ENCODE measurements at places on chromosomes 16 and 17.

- DNase-seq, result no peak
Observed at GRCh38 chr16:28145796-28146195, 66.0 kb downstream of the XPO6 start.

DNA sequence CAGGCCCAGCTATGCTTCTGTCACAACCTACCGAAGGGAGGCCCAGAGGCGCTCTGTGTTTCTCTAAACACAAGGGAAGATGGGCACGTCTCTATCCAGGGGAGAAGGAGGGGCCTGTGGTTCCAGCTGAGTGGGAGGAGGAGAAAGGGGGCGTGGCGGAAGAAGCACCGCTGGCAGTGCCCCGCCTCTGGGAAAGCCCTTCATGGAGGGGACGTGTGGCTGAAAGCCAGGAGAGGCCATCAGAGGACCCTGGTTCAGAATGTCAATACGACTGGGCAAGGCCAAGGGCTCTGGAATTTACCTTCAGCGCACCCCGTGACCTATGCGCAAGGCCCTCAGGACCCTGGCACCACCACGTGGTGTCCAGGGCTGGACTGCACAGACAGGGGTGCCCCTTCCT lies 12.3 kb upstream of the SLC38A8 start:
- no peak for DNase-seq

DNA sequence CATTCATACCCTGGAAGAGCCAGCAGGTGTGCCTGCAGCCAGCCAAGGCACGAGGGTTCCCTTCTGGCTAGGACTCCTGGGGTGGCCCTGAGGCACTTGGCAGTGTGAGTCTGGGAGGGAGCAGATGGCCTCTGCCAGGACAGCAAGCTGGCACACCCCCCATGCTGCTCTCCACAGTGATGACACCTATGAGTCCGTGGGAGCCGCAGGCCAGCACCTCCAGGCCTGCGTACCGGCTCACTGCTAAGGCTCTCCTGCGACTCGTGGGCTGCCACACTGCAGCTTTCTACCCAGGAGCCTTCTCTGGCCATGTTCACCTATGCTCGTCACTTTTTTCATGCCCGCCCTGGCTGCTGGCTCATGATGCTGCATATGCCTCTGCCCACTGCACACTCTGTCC lies 68.1 kb downstream of the NDEL1 start:
- no peak for DNase-seq

GRCh38 chr17:78313735-78314648 lies 45.9 kb downstream of the SOCS3 start:
- DNase-seq, result peak; percentile 37

GRCh38 chr17:1495265-1495989 lies 2.9 kb upstream of the MYO1C start:
- no peak for DNase-seq

DNA sequence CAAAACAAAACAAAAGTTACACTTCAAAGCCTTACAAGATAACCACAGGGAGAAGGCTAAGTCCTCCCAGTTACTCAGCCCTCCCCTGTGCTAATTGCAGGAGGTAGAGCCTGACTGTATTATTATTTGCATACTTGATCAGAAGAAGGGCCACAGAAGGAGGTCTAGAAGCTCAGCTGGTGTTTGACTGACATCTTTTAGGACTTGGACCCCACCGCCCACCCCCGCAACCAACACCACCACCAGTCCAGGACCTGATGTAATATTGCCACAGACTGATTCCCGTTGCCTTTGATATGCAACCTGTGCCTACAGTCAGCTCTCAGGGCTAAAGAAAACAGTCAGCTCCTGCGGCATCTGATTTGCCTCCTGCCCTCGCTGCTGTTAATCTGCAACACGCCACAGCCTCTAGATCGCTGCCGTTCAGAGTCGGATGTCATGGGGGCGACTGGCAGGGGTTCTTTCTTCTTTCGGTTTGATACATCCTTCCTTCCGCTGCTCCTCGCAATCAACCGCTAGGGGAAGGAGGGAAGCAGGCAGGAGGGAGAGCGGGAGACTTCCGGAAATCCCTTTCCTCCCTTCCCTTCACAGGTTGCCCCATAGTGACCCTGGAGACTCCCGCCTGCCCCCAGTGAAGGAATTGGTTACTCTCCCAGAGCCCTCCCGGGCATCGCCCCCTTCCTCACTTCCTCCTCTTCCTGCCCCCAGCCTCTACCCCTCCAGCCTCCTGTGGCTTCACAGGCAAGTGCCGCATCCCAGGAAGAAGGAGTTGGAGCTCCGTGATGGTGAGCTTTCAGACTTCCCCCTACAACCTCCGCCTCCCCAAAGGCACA lies 90.5 kb upstream of the SOX9 start:
- no peak for DNase-seq

GRCh38 chr16:4535627-4536108 lies 2.9 kb downstream of the CDIP1 start:
- DNase-seq, result no peak

- DNase-seq, result no peak
Observed at GRCh38 chr16:55184052-55184451, 140.0 kb upstream of the IRX6 start.

- DNase-seq, result no peak
Observed at GRCh38 chr17:75869282-75870141, 8.9 kb downstream of the TRIM47 start.

- no peak for DNase-seq
Observed at GRCh38 chr16:18950469-18951185, 24.4 kb upstream of the SMG1 start.

GRCh38 chr16:49523435-49524159 lies 150.0 kb downstream of the C16orf78 start:
- DNase-seq, result no peak

- no peak for DNase-seq
Observed at GRCh38 chr16:81816351-81816750, 37.3 kb downstream of the PLCG2 start.

DNA sequence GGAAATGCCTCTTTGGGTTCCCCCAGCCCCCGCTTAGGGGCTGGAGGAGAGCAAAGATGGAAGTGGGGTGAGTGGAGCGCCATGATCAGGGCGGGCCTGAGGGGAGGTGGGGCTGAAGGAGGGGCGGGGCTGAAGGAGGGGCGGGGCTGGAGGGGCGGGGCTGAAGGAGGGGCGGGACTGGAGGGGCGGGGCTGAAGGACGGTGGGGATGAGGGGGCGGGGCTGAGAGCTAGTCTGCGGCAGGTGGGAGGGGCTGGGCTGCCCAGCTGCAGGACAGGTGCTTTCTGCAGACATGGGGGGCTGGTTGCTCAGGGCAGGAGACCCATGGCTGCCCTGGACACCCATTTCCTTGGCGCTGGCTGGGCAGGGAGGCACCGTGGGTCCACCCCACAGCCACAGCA lies 39.1 kb upstream of the PABPN1L start:
- no peak for DNase-seq

- DNase-seq, result no peak
Observed at GRCh38 chr16:30030841-30031413, at the start of gene TLCD3B. TSS of gene TLCD3B (minus strand) at chr16:30031271. CDS start at chr16:30030527, 744 bp downstream.

GRCh38 chr16:11060364-11060763 lies 116.0 kb downstream of the CLEC16A start:
- no peak for DNase-seq

DNA sequence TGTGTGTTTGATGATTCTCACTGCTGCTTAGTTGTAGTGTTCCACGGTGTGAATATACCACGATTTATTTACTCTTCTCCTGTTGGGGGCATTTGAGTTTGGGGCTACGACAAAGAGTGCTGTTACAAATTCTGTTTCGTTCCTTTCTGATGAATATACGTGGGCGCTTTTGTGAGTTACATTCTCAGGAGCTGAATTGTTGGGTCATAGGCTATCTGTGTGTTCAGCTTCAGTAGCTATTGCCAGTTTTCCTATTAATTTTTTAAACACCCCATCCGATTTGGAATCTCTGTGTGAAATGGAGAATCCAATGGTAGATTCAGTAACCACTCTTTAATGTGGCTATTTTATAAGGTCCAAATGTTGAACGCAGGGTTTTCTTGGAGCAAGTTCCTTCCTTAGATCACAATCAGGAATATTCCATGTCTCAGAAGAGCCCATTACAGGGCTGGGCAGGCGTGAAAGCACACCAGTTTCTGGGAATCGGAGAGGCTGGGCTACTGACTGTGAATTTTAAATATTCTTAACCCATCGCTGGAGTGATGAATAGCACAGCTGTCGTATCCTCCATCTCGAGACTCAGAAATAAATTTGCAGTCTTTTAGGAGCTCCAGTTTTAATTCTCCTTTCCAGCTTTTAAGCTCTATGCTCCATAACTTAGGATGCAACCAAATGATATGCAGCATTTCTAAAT lies 115.9 kb downstream of the PITPNC1 start:
- DNase-seq, result no peak

DNA sequence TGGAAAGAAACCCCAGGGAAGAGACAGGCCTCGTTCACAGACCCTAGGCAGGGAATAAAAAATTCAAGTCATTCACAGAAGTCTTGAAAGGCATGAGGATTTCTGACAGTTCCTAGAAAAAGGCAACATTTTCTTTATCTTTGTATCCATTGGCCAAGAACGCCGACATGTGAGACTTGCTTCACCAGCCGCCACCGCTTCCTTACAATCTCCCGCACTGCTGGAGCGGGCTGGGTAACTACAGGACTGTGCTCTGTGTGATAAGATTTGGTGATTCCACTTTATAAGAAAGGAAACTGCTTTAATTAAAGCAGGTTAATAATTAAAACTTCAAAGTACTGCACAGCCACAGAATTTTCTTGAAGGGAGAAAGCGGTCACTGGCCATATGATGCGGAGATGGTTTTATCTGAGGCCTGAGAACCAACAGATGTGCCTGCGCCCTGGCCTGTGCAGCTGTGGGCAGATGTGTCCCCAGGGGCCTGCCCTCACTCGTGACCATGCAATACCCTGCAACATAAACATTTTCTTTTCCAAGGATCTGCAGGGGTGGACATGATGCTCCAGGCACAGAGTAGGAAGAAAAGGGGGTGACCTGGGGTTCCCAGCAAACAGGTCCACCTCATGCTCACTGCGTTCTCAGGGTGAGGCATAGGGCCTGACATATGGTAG lies 13.0 kb upstream of the LGALS3BP start:
- DNase-seq, result no peak

GRCh38 chr17:7750321-7750821 lies 32.8 kb downstream of the DNAH2 start:
- DNase-seq, result no peak

DNA sequence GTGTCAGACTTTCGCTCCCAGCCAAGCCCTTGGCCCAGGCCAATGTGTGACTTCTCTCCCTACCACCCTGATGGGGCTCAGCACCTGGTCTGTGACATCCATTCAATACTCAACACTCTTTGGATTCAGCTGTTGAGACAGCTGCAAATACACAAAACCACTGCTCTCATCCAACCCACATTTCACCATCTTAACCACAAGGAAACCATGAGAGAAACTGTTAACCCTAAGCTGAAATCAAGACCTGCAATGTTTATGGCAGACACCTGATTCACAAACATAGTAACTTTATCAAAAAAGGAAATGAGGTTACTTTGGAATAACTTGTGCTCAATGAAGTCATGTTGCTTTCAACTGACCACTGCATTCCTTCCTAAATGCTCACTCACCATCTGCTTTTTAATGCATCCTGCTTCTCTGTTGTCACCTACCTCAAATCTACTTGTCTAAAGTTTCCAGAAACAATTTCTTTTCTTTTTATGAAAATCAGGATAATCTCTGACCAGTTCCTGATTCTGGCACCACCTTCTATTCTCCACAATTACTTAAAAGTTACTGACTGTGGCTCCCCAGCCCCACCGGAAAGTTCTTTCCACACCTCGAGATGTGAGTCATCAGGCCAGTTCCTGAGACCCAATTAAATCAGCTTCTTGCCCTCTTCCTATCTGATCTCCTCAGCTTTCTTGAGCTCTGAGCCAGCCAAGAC lies 88.2 kb downstream of the NOG start:
- DNase-seq, result no peak

DNA sequence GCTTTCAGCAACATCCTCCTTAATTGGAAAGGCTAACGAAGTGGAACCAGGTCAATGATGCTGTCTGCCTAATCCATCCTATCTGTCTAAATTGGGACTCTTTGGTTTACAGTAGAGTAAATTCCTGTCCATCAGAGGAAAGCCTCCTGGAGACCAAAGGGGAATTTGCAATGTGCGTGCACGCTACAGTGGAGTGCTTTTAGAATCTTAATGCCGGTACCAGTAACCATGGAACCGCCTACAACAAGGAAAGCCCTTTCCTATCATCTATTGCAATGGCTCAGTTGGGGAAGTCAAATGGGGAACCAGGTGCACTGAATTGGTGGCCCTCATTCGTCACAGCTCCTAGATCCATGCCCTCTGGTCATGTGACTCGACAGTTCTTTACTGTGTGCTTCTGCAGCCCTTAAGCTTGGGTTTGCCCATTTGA lies 110.1 kb downstream of the XYLT1 start:
- DNase-seq, result no peak

DNA sequence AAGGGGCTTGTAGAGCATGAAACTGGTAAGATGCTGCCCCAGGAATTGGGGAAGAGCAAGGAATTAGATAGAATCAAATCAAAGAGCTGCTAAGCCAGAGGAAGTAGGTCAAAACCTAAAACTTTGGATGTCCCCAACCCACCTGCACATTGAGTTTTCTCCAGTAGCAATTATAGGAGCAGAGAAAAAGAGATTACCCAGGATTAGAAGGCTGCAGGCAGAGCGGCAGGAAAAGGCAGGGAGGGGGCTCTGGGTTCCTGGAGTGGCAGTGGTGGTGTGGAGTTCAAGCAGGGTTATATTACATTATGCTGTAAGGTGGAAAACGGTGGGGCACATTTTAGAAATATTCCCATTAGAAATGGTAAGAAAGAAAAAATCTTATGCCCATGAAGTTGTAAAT lies 68.3 kb downstream of the KSR1 start:
- no peak for DNase-seq

- DNase-seq, result peak; percentile 42
Observed at GRCh38 chr17:29140631-29141513, 39.3 kb downstream of the MYO18A start.

- no peak for DNase-seq
Observed at GRCh38 chr16:25012525-25012991, 2.6 kb downstream of the ARHGAP17 start.

DNA sequence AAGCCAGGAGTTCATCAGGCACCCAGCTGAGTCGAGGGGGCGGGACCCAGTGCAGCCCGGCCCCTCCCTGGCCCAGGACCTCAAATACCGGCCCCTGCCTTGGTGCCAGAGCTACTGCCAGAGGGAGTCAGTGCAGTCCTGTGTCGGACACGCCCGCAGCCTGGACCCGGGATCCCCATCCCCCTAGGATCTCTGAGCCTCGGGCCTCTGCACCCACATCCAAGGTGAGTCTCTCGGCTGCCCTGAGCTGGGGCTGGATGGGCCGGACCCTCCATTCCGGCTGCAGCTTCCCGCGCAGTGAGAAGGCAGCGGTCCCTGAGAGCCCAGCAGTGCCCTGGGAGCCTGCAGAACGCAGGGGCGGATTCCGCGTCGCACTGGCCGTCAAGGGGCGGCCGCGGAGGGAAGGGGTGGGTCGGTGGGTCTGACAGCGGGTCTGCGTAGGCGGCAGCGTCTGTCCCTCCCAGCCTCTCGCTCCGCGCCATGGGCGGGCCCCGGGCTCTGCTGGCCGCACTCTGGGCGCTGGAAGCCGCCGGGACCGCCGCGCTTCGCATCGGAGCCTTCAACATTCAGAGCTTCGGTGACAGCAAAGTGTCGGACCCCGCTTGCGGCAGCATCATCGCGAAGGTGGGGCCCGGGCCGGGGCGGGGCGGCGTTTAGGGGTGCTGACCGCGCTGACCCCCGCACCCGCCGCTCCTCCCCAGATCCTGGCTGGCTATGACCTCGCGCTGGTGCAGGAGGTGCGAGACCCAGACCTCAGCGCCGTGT lies at the start of gene DNASE1L2:
Gene DNASE1L2, plus strand, starts transcription at position 108 of the 765 bp plus-strand sequence. Its CDS starts 373 bp downstream, at position 481.
- no peak for DNase-seq

- no peak for DNase-seq
Observed at GRCh38 chr16:57837305-57838125, 35.2 kb upstream of the KIFC3 start.

- no peak for DNase-seq
Observed at GRCh38 chr17:42514867-42515266, 21.2 kb upstream of the NAGLU start.

GRCh38 chr17:42989726-42990652 lies 8.2 kb upstream of the RPL27 start:
- DNase-seq, result no peak
